ENCODE measurements at places on chromosomes 16 and 17. TPM values are rescaled to one million over a fixed set of nuclear protein-coding genes. Genes with fewer than 3 reads are reported as not detected.

The CLEC18A gene
- total RNA-seq: 2.0 TPM

The RAC3 gene
- 3.4 TPM for total RNA-seq

The SLC5A11 gene
- total RNA-seq: not detected

DNA sequence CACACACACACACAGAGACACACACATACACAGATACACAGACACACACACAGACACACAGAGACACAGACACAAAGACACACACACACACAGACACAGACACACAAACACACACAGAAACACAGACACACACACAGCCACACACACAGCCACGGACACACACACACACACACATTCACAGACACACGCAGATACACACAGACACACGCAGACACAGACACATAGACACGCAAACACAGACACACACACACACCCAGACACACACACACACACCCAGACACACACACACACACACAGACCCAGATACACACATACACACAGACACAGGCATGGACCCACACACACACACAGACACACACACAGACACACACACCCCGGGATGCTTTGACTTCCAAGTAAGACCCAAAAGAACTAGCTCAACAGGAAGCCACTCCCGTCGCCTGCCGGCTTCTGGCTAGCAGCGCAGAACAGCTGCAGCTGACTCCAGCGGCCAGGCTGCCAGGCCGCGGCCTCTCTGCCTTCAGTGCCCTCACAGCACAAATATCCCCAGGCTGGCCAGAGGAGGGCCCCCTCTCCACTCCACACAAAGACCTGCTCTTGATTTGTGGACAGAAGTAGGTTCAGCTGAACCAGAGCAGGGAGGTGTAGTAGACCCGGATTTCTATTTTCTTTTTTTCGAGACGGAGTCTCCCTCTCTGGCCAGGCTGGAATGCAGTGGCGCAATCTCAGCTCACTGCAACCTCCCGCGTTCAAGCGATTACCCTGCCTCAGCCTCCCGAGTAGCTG lies 6.0 kb upstream of the CHRNE start:
- H3K4me3 ChIP-seq: no peak overlapping the region
- H3K4me1 ChIP-seq: peaks cover 5% of the 10 kb centered on the region
- H3K27me3 ChIP-seq: no peaks in the 10 kb centered on the region
- no peaks in the 10 kb centered on the region for H3K36me3 ChIP-seq
- H3K27ac ChIP-seq: peak overlapping the region; percentile 81

- H3K27me3 ChIP-seq: no peaks in the 10 kb centered on the region
- peaks cover 8% of the 10 kb centered on the region for H3K4me1 ChIP-seq
- no peak overlapping the region for H3K27ac ChIP-seq
- no peak for DNase-seq
- H3K4me3 ChIP-seq: no peak overlapping the region
- no peaks in the 10 kb centered on the region for H3K36me3 ChIP-seq
These were observed 150.8 kb downstream of the CYB561 start for GRCh38 chr17:63295288-63295687.

DNA sequence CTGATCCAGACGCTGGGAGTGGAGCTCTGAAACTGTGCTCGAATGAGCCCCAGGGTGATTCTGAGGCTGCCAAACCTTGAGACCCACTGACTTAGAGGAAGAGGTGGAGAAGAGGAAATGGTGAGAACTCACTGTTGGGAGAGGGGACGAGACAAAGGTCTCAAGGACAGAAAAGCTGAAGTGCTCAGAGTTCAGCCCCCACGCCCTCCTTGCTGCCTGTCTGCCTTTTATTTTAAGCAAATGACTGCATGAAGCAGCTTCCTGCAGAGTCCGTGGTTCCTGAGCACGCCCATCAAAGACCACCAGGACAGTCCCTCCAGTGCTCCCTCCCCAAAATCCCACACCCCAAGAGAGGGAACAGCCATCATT lies 20.4 kb downstream of the COTL1 start:
- H3K27me3 ChIP-seq: no peaks in the 10 kb centered on the region
- H3K4me3 ChIP-seq: no peak overlapping the region

GRCh38 chr16:88561485-88562359 lies 8.5 kb upstream of the ZC3H18 start:
- H3K4me3 ChIP-seq: no peak overlapping the region
- peaks cover 3% of the 10 kb centered on the region for H3K4me1 ChIP-seq
- no peak overlapping the region for H3K27ac ChIP-seq
- DNase-seq: no peak
- no peaks in the 10 kb centered on the region for H3K36me3 ChIP-seq

- H3K27ac ChIP-seq: no peak overlapping the region
- H3K27me3 ChIP-seq: no peaks in the 10 kb centered on the region
- no peak for DNase-seq
- H3K36me3 ChIP-seq: no peaks in the 10 kb centered on the region
- peaks cover 8% of the 10 kb centered on the region for H3K4me1 ChIP-seq
These were observed 155.3 kb downstream of the RGS9 start for GRCh38 chr17:65292430-65292829.

- H3K27ac ChIP-seq: no peak overlapping the region
- no peak for DNase-seq
- peaks cover 12% of the 10 kb centered on the region for H3K4me1 ChIP-seq
- H3K4me3 ChIP-seq: no peak overlapping the region
- no peaks in the 10 kb centered on the region for H3K27me3 ChIP-seq
- H3K36me3 ChIP-seq: no peaks in the 10 kb centered on the region
These were observed 4.8 kb downstream of the DCAKD start for GRCh38 chr17:45046537-45047125.

DNA sequence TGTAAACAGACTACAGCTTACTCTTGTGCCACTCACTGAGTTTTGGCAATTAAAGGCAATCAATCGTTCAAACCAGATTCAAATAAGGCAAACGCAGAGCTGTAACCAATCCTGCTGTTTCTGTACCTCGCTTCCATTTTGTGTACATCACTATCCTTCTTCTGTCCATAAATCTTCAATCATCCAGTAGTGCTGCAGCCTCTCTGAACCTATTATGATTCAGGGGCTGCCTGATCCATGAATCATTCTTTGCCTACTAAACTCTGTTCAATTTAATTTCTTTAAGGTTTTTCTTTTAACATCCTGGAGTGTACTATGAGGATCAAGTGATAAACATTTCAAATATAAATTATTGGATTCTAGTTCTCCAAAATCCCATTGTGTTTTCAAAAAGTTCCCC lies 93.9 kb downstream of the CEP112 start:
- H3K36me3 ChIP-seq: peaks cover 4% of the 10 kb centered on the region
- no peak for DNase-seq
- no peak overlapping the region for H3K4me3 ChIP-seq

DNA sequence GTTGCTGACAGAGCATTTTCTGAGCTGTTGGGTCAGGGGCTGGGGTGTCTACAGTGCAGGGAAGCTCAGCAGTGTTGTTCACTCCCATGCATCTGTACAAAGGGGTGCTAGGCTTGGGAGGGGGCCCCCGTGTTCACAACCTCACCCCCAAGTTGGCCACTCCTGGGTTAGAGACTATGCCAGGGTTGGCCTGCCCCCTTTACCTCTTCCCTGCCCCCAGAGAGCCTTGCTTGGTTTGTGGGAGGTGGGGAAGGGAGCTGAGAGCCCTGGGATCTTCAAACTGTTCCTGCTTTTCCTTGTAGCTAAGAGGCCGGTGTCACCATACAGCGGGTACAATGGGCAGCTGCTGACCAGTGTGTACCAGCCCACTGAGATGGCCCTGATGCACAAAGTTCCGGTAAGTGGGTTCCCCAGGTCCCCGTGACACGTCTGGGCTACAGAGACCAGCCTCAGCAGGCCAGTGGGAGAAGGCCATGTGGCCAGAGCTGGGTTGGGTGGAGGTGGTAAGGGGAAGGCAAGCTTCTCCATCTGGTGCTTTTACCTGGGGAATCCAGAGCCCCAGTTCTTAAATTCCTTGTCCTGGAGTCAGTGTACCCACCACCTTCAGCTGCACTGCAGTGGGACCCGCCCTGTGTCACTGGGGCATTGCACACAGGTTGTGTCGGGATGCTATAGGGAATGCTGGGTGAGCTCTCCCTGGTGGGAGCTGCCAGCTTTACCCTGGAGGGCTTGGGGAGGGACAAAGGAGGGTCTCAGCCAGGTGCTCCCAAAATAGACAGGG lies 11.8 kb downstream of the GPRC5C start:
- peaks cover 7% of the 10 kb centered on the region for H3K36me3 ChIP-seq
- no peaks in the 10 kb centered on the region for H3K27me3 ChIP-seq
- peak overlapping the region; percentile 31 for H3K4me3 ChIP-seq
- peak overlapping the region; percentile 86 for H3K27ac ChIP-seq
- no peak for DNase-seq

DNA sequence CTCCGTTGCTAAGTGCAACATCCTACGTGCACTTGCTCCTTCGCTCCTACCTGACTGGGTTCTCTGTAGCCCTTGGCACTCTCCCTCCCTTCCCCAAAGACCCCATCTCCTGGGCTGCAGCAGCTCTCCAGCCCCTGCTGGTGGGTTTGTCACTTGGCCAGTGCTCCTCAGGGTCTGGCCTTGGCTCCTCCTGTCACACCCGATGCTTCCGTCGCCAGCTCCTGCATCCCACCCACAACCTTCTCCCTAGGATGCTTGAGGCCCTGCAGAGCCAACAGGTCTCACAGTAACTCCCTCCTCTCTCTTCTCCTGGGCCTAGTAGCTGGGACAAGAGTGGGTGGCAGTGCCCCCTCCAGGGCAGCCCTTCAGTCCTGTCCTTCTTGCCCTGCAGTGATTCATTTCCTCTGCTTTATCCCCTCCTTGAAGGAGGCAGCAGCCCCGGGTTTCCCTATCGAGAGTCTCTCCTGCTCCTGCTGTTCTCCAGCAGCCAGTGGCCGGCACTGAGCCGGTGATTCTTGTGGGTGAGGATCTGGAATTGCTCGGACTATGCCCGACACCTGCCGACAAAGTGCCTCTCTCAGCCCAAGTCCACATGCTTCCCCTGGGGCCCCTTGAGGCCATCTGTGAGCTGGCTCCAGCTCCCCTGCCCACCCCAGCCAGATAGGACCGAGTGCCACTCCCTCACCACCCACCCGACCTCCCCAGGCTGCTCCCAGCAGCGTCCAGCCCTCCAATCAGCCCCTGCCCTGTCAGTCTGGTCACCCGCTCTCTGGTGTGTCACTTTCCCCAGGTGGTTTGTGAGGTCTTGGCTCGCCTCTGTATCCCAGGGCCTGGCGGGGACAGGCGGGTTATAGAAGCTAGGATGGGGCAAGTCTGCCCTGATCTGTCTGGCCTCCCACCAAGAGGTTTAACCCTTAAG lies 3.8 kb downstream of the LITAFD start:
- H3K4me3 ChIP-seq: no peak overlapping the region
- peaks cover 16% of the 10 kb centered on the region for H3K36me3 ChIP-seq
- H3K27ac ChIP-seq: no peak overlapping the region
- H3K27me3 ChIP-seq: peaks cover 14% of the 10 kb centered on the region

- H3K27me3 ChIP-seq: no peaks in the 10 kb centered on the region
- H3K36me3 ChIP-seq: no peaks in the 10 kb centered on the region
- no peak overlapping the region for H3K4me3 ChIP-seq
- peak; percentile 83 for DNase-seq
These were observed 79.5 kb downstream of the ANKRD11 start for GRCh38 chr16:89410794-89411309.

- DNase-seq: no peak
- H3K27me3 ChIP-seq: no peaks in the 10 kb centered on the region
- no peaks in the 10 kb centered on the region for H3K36me3 ChIP-seq
- H3K4me1 ChIP-seq: peaks cover 10% of the 10 kb centered on the region
These were observed 16.1 kb downstream of the GNAO1 start for GRCh38 chr16:56207421-56207820.

DNA sequence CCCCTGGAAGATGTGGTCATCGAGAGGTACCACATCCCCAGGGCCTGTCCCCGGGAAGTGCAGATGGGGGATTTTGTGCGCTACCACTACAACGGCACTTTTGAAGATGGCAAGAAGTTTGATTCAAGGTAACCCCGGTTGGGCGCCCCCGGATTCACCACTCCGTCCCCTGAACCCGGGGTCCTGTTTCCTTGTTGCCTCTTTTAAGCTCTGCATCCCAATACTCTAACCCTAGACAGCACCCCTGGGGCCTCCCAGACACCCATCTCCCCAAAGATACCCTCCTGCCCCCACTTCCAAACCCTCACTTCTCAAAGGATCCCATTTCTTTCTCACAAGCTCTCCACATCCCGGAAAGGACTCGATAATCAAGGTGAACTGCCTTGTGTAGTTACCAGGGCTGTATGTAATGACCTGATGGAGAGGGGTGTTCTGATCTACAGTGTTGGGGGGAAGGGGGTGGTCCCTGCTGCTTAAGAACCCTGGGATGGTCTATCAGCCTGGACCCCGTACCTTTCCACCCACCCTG lies 412 bp downstream of the FKBP10 start:
- H3K36me3 ChIP-seq: no peaks in the 10 kb centered on the region
- H3K4me1 ChIP-seq: peaks cover 25% of the 10 kb centered on the region
- H3K4me3 ChIP-seq: peak overlapping the region; percentile 69
- no peak for DNase-seq

DNA sequence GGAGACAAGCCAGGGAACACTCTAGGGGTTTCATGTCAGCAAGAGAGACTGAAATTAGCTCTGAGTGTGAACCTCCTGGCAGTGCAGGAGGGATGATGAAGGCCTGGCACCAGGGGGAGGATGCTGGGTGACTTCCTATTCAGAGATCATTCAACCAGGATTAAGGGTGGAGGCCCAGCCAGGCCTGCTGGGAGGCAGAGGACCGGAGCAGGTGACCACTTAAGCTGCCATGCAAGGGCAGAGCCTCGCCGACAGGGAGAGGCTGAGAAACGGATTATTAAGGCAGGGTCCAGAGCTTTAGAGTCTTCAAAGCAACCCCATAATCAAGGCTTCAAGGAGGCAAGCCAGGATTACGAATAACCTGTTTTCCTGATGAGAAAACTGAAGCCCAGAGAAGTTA lies 10.6 kb upstream of the SRCIN1 start:
- no peaks in the 10 kb centered on the region for H3K4me1 ChIP-seq
- no peak for DNase-seq
- H3K27ac ChIP-seq: no peak overlapping the region
- no peaks in the 10 kb centered on the region for H3K36me3 ChIP-seq

DNA sequence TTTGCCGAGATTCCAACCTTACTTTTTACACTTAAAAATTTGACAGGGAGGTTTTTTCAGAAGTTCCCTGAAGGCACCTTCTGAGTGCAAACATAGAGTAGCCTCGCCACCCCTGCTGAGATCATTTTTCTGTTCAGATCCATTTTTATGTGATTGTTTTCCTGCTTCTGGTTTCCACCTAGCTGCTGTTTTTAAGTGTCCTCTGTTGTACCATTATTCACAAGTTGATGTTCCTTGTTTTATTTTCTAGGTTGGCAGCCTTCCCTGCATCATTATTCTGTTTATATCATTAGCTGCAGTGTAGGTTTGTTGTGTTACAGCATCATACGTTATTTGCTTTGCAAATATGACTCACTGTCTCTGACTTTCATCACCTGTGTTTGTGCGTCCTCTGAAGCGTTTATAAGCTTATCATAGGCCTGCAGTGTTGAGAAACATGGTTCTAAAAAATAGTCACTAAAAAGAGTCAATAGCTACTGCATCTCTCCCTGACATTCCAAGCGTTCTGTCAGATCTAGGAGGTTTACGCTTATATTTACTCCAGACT lies 116.9 kb upstream of the CLEC3A start:
- no peak overlapping the region for H3K27ac ChIP-seq
- no peaks in the 10 kb centered on the region for H3K27me3 ChIP-seq
- no peak overlapping the region for H3K4me3 ChIP-seq
- H3K36me3 ChIP-seq: no peaks in the 10 kb centered on the region
- no peak for DNase-seq
- no peaks in the 10 kb centered on the region for H3K4me1 ChIP-seq

Data from upper lobe of right lung (tissue), 1 donor.